ENCODE measurements at places on chromosomes 13 and 19.

GRCh38 chr19:47776568-47776967, 1.9 kb upstream of the SELENOW start:
- DNase-seq: no peak

- no peak for DNase-seq
Observed at GRCh38 chr13:44801990-44802389, 187.3 kb downstream of the NUFIP1 start.

DNA sequence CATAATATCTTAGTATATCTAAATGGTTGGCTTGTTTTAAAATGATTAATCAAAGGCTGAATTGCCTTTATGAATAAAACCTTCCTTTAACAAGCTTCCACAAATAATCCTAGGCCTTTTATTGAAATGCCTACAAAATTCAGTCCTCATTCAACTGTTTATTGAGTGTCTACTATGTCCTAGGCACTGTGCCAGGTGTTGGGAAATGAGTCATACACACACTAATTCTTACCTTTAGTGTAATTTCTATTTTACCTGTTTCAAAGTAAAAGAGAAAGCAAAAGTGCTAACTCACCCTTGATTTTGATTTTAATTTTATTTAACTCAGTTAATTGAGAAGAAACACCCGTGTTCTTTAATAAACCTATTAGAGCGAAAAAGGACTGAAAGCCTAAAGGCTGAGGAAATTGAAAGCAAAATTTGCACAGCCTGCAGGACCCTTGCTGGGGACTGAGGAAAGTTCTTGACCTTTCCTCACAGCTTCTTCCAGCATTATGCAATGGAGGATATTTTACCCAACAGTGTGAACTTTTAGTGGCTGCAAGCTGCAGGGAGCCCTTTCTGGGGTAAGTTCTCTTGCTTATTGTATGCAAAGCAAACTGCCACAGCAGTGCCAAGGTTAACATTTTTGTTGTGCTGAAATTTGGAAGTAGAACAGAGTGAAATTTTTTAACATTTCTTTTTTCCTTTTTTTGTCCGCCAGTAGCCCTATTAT, 83.1 kb downstream of the B3GLCT start:
- DNase-seq: no peak

GRCh38 chr13:98835156-98835555, 82.7 kb upstream of the SLC15A1 start:
- no peak for DNase-seq
